ENCODE measurements at places on chromosomes 2 and 18.

- DNase-seq: no peak
These were observed 403.7 kb upstream of the SPRED2 start for GRCh38 chr2:65835975-65836549.

DNA sequence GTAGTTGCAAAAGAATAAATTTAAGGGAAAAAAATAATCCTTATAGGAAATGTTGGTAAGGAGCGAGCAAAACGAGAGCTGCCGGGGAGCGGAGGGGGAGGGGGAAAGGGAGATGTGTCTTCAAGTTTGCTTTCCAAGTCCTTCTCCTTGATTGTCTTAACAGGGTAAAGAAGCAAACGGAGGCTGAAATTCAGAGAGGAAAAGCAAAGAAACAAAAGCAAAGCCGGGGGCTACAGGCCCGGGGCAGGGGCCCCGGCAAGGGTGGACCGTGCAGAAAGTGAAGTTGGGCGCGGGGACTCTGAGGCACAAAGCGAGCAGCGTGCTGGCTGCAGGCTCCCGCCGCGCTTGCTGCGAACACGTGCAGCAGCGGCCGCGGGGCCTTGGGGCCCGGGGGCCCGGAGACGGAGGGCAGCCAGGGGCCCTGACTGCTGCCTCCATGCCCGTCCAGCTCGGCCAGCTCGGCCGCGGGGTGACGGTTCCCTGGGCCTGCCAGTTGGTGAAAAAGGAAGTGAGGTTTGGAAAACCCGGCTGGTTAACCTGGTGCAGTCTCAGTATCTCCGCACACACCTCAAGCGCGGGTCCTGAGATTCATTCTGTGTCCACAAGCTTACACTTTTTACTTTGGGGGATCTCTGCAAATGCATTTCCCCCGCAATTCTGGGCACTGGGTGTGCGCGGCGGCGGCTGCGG, 4.1 kb downstream of the BCL11A start:
- DNase-seq: no peak

- no peak for DNase-seq
These were observed 18.8 kb downstream of the EPHA4 start for GRCh38 chr2:221553333-221553732.

DNA sequence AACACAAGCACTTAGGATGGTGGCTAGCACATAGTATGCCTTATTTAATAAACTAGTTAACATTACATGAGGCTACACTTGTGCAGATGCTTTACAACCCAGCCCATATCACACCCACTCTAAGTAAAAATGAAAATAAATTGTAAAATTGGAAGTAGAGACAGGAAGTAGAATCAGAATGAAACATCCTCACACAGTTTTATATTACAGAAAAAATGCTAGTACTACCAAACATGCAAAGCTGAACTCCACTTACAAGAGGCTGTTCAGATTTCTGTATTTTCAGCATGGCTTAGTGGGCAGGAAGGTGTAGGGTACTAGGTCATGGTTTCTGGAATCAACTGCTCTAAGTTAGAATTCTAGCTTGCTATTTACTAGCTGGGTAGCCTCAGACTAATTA, 18.2 kb upstream of the CRIM1 start:
- DNase-seq: no peak

GRCh38 chr2:35857498-35857897, 498.1 kb upstream of the CRIM1 start:
- no peak for DNase-seq

GRCh38 chr18:74520096-74520833, 14.0 kb upstream of the CNDP1 start:
- no peak for DNase-seq

DNA sequence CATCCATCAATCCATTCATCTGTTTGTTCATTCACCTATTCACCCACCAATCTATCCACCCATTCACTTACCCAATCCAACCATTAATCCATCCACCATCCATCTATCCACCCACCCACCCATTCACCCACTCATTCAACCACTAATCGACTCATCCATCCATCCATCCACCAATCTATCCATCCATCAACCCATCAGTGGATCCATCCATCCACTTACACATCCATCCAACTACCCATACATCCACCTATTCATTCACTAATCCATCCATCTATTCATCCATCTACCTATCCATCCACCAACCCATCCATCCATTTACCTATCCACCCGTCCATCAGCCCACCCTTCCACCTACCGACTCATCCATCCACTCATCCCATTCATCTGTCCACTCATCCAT, 11.3 kb downstream of the MYO7B start:
- no peak for DNase-seq
